ENCODE measurements at places on chromosomes 13 and 19. TPM values are rescaled to one million over a fixed set of nuclear protein-coding genes. Genes with fewer than 3 reads are reported as not detected.

DNA sequence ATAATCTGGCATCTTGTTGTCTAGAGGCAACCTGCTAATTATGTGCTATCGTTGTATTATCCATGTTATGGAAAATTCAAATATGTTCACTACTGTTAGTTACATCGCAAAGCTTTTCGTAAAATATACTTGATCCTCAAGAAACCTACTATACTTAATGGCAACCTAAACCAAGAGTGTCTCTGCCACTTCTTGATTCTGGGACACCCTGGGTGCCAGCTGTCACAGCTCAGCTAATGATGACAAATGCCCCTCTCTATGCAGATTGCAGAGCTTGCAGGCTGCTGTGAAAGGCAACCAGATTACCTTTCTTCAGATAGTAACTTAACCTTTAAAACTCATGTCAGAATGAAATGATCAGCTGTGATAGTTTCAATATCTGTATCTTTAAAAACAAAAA lies 8.9 kb upstream of the MAB21L1 start:
- no peak for DNase-seq

DNA sequence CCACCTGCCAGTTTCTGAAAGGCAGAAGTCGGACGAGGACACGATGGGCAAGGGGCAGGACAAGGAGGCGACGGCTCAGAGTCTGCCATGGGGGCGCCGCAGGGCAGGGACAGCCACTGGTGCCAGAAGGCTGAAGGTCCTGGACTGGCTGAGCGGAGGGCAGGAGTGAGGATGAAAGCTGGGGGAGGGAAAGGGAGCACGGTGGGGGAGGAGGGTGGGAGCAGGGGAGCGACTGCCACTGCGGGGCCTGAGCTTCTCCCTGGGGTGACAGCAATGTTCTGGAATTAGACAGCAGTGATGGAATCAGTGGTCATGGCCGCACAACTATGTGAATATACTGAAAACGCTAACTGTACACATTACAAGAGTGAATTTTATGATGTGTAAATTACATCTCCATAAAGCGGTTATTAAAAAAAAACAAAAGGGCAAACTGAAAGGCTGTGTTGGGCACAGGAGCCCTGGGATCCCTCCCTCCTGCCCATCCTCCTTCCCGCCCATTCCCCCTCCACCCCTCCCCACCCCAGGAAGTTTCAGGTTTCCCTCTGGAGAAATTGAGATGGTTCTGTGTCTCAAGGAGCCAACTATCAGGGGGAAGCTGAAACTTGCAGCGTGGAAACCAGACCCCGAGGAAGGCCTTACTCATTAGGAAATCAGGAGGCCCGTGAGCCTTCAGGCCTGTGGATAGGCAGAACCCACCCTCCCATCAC lies 15.9 kb downstream of the MLLT1 start:
- no peak for DNase-seq

DNA sequence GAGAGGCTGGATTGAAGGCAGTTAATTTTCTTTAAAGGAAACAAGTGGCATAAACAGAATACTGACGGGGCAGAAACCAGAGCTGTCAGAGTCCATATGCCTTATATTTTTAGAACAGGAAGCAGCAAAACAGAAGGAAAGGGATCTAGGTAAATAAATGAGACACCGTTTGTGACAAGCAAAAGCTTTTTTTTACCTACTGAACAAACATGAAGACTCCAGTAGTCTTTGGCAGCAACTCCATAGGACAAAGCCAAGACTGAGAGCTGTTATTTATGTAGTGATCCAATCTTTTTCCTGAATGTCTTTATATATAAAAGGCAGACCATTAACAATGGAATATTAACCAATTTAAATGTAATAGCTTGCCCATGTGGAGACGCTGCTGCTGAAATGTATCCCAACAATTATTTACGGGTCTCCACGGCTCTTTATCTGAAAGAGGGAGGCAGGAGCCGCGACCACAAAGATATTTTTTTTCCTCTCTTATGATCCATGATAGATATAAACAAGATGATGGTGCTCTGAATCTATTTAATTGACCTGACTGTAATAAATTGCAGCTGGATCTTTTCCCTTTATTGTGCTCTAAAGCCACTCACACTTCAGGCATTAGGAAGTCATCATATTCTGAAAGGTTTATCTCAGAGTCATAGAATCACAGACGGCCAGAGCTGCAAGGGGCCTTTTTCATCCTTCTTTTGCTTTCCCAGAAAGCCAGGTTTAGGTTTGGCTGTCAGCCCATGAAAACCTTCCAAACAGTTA lies 687.8 kb downstream of the EFNB2 start:
- no peak for DNase-seq

DNA sequence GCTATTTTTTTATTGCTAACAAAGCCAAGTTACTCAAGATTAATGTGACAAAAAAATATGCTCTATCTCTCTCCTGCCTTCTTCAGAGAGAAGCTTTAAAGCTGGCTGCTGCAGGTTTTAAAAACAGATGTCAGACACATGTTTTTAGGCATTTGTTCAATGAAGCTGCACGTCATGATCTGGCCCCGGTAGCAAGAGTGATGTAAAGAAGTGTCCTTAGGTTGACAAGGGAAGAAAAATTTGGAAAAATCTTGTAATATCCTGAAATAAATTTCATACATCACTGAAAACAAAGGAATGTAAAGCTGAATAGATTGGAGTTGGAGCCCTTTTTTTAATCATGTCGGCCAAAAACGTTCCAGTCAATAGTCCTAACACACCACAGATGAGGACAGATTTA lies 531.4 kb upstream of the NBEA start:
- DNase-seq, result peak; percentile 88

DNA sequence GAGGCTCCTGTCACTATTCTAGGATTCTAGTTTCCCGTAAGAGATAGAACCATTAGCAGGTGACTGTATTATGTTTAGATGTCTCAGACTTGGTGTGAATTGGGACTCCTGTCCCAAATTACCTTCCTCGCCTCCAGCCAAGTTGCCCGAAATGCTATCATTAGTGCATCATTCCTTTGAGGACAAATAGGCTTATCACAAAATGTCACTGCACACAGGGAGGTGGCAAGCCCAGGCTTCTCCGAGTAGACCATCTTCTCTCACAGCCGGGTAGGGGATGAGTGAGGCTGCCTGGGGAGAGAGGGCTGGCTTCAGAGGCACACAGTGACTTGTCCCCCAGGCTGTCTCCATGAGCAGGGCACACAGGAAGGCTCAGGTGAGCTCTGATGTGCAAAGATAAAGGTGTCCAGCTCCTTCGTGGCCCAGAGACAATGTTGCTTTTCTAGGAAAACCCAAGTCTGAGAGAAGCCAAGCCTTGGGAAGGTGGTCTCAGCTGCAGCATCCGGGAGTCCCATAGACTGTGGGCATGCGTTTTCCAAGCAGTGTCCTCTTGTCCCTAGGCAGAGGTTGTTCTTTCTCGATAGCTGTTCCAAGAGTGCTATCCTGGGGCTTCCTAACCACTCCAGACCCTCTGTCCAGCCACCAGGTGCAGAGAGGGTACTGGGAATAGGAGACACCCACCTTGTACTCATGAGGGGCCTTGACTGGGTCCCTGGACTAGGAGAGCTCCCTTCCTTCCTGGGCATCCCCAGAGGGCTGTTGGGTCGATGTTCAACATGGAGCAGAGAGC lies 163.1 kb upstream of the TSHZ3 start:
- DNase-seq, result no peak

- no peak for DNase-seq
These were observed 645.9 kb downstream of the GPC5 start for GRCh38 chr13:92044351-92044750.

DNA sequence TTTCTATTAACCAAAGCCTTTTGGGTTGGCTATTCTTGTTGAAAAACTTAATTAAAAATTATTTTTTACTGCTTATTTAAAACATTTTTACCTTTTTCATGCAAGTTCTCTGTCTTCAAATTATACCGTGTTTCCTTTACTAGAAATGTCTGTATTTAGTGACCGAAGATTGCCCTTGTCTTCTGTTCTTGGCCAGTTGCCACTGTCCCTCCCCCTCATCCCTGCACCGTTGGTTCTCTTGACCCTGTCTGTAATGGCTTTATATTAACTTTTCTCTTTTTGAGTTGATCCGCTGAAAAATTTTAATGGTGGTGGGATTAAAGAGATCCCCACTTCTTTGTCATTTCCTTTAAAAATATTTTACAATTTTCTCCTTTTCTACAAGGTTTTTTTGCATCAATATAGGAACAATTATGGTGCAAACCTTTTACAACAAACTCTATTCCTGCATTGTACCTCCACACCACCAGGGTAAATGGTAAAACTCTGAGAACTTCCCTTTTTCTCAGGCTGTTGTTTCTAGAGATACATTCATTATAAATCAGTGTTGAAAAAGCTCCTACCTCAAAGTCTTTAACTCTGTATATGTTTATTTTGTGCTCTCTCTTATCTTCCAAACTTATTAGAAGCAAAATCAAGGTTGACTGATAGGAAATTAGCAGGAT lies 12.9 kb upstream of the RNF113B start:
- DNase-seq, result no peak

DNA sequence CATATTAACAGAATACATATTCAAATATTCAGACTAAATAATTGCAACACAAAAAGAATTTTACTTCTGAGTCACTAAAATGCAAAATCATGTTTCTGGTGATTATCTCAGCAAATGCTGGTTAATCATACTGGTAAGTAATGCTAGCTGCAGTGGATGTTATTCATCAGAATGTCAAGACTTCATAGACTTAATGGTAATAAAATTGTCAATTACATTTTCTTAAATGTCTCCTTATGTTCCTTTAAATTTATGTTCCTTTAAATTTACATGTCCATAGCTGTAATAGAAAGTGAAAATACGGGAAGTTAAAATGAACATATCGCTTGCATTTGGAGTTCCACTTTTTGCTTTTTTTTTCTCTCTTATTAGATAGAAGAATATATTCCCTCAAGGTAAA lies 853.0 kb downstream of the SLITRK6 start:
- DNase-seq, result no peak

GRCh38 chr13:86579662-86580061 lies 780.4 kb upstream of the SLITRK6 start:
- no peak for DNase-seq

DNA sequence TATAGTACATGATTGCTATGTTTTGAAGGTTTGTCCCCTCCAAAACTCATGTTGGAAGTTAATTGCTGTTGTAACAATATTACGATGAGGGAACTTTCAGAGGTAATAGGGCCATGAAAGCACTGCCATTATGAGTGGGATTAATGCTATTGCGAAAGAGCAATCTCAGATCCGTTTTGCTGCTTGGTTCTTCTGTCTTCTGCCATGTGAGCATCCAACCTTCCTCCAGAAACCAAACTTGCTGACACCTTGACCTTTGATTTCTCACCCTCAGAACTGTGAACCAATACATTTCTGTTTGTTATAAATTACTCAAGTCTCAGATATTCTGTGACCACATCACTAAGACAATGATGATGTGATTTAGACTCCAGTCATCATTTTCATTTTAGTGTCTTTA lies 2590.9 kb downstream of the PCDH9 start:
- DNase-seq, result no peak

DNA sequence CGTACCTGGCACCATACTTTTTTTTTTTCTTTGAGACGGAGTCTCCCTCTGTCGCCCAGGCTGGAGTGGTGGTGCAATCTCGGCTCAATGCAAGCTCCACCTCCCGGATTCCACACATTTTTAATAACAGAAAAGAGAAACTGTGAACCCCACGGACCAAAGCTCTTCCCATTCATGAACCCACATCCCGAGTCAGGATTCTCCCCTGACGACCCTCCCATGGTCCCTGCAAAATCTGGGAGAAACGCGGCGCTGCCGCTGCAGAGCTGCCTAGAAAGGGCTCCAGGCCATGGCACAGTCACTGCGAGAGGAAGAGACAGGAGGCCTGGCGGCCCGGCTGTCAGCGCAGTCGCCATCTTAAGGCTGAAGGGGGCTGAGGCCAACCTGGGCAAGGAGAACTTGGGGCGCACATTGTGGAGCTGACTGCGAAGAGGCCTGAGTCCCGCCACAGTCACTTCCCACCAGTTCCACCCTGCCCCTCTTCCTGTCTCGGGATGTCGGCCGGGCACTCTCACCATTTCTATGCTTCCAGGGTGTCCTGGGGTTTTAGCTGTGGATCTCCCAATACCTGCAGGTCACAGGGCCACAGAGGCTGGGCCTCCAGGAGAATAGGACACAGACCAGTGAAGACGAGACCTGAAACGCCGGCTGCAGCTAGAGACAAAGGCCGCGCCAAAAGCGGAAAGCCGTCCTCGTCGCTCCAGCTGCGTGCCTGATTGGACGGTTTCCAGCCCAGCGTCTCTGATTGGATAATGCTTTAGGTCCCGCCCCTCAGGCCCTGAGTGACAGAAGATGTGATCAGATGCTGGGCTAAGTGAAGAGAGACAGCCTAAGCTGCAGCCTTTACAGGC lies 71.0 kb downstream of the ZNF486 start:
- DNase-seq, result peak; percentile 72

GRCh38 chr13:34011552-34012085 lies 193.7 kb downstream of the RFC3 start:
- DNase-seq, result no peak

DNA sequence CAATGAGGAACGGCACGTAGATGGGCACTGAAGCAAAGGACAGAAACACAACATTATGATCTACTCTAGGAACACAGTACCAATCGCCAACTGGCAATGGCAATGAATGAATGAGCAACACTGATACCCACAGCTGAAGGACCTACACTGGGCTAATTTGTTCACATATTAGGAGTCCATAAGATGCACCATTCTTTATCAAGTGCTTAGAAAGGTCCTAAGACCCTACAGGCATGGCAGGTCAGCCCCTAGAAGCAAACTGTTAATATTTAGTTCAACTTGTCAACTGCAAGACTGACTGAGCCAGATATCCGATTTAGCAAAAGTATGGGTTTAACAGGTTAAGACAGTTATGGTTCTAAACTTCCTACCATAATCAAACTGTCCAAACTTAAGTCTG lies 4.8 kb downstream of the SHISA2 start:
- DNase-seq, result no peak

GRCh38 chr13:73602295-73602694 lies 531.9 kb downstream of the KLF12 start:
- DNase-seq, result peak; percentile 22

Gene SLC10A2
- not detected for total RNA-seq

Gene C13orf46
- total RNA-seq, result 0.27 TPM

Gene SOX21
- 0.09 TPM for total RNA-seq

Gene WDR88
- not detected for total RNA-seq

Gene CEACAM21
- not detected for total RNA-seq
